ENCODE measurements at places on chromosomes 5 and 9.
A peak's percentile ranks its signal among the peaks of the same experiment; 100 is the strongest.

DNA sequence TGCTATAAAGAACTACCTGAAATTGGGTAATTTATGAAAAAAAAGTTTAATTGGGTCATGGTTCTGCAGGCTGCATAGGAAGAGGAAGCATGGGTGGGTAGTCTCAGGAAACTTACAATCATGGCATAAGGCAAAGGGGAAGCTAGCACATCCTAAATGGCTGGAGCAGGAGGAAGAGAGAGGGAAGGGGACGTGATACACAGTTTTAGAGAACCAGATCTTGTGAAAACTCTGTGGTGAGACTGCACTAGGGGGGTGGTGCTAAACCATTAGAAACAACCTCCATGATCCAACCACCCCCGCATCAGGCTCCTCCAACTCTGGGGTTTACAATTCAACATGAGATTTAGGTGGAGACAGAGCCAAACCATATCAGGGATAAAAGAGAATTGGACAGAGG, 624.2 kb downstream of the PRR16 start:
- DNase-seq: no peak

DNA sequence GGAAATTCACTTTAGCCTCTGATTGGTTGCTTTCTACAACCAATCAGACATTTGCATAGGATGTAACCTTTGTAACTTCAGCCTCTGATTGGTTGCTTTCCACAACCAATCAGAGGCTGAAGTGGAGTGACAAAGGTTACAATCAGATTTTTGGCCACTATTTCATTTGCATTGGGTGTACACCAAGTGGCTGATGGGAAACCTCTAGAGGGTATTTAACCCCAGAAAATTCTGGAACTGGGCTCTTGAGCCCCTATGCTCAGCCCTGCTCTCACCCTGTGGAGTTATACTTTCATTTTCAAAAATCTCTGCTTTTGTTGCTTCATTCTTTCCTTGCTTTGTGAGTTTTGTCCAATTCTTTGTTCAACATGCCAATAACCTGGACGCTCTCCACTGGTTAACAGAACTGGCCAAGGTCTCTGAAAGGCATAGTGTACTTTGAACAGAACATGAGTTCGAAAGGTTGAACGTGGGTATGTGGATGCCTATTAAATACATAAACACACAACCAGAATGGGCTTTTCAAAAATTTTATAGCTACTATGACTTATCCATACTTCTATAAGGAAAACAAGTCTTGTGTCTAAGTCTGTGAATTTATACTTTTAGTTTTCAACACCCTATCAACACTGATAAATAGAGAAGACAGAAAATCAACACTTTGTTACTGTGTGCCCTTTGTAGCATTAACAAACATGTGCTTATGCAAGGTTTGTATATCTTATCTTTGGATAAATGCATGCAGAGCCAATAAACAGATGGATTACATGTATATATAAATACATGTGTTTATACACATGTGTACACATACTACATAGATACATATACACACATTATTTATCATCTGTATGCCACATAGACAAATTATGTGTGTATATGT, 568.1 kb downstream of the CTNND2 start:
- no peak for DNase-seq

DNA sequence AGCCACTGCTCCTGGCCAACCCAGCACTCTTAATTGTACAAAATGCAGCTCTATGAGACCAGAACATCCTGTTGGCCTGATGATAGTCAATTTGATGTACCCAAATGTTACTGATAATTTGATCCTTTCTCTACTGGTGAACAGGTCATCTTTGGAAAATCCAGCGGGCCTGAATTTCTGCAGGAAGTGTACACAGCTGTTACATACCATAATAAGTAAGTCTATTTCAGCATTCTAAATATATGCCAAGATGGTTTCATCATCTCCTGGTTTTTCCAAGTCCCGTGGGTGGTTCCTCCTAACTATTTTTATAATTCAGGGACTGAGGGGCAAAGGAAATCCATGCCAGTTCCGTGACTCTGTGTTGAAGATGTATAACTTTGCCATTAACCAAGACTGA, 155.4 kb downstream of the DOCK8 start:
- DNase-seq: no peak

DNA sequence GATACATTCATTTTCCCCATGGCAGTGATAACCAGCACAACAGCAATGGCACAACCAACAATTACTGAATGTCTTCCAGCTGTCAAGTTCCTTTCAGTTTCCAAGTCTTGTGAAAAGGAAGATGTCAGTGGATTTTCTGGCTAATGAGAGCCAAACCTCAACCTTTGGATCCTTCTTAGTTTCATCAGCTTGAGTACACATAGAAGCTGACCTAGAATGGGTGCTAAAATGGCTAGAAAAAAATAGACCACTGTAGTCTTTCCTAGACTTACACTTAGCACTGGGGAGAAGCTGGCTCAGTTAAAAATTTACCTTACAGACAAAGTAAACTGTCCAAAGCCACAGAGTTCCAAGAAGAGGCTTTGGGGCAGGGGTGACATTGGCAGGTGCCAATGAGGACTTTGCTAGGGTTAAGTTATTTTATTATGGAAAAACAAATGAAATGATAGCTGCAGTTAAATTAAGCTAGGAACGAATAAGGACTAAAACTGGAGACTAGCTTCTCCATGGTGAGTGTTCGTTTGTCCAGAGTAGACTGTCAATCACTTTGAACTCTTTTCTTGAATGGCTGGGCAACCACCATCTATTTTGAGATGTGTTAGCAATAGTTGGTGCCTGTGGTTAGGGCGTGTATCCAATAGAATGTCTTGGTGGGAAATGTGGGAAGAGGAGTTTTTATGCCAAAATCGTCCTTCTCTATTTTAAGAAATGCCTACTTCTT, 25.9 kb upstream of the TXN start:
- no peak for DNase-seq

- DNase-seq: no peak
Measured at GRCh38 chr9:83027153-83027891, 35.6 kb downstream of the RASEF start.

DNA sequence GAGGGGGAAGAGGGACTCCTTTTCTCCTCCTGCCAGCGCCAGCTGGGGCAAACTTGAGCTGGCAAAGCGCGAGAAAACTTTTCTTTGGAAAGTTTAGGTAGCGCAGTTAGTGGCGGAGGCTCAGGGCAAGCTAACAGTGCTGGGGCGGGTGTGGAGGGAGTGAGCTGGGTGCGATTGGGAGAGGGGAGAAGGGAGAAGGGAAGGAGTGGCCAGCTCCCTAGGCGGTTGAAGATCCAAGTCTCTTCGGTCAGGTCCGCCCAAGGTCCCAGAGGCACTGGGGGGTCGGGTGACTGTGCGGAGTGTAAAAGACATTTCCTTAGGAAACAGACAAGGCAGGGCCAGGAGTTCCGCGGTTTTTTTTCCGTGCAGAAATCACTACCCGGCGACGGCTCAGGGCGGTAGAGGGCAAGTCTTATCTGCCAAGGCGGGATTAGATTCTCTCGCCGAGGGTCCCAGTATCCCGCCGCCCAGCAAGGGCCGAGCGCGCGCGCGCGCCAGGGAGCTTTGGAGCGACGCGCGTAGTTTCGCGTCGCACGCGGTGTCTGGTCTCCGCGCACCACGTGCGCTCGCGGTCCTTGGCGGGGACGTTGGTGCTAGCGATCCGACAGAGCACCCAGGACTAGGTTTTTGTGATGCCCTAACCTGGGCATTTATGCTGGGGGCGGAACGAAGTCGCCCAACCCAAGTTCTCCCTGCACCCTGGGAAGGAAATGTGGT, 33.6 kb upstream of the NFIB start:
- DNase-seq: no peak

GRCh38 chr5:97840643-97841042, 657.6 kb upstream of the RIOK2 start:
- no peak for DNase-seq

- DNase-seq: no peak
Measured at GRCh38 chr5:40626801-40627200, 52.9 kb upstream of the PTGER4 start.

GRCh38 chr5:132272311-132273210, 15.1 kb downstream of the PDLIM4 start:
- peak; percentile 38 for DNase-seq

GRCh38 chr9:75170898-75171360, 82.6 kb downstream of the OSTF1 start:
- no peak for DNase-seq
